ENCODE measurements at places on chromosomes 5 and 9. TPM values are rescaled to one million over a fixed set of nuclear protein-coding genes. Genes with fewer than 3 reads are reported as not detected.

The APBA1 gene
- 16.5 TPM for total RNA-seq

- no peak for DNase-seq
Measured at GRCh38 chr5:64184832-64185231, 19.2 kb downstream of the RNF180 start.

The PCDHA9 gene
- total RNA-seq, result 0.35 TPM

- no peak for DNase-seq
Measured at GRCh38 chr5:66896171-66896570, 300.0 kb downstream of the MAST4 start.

The LECT2 gene
- total RNA-seq, result not detected

GRCh38 chr5:5522336-5522735 is 99.9 kb downstream of the ICE1 start:
- DNase-seq, result no peak

The CRB2 gene
- total RNA-seq, result 0.33 TPM

- DNase-seq, result peak; percentile 21
Measured at GRCh38 chr9:13942695-13943094, 371.2 kb downstream of the NFIB start.

DNA sequence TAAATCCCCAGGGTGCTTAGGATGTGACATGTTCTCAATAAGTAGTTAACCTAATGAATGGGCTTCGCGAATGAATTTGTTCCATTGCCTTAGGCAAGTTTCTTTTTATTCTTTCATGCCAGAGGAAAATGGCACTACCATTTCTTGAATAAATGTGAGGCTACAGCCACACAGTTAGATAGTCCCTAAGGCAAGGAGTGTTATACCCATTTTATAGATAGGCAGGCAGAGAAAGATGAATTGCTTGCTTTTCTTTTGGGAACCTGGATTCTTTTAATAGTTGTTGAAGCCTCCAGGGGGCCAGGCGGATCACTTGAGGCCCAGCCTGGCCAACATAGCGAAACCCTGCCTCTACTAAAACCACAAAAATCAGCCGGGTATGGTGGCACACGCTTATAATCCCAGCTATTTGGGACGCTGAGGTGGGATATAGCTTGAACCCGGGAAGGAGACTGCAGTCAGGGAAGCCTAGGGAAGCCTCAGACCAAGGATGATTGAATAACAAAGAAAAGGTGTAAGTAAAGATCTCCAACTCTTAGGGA is 943 bp downstream of the NOP16 start:
- no peak for DNase-seq

The SH3TC2 gene
- total RNA-seq, result 0.80 TPM

DNA sequence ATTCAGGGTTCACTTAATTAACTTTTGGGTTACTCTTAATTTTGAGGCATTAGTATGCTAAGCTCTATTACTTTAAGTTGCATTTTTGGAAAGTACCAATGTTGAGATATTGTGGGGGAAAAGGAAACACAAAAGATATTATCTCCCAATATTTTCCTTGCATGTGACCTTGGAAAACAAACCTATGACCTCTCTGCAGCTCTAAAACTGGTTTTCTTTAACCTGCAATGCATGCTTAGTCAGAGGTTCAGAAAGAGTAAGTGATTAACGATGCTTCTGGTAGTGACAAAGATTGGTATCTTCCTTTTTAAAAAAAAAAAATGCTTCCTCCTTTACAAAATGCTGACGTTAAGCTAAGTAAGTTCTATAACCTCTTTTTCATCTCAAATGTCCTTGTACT is 44.9 kb upstream of the CDH18 start:
- no peak for DNase-seq

DNA sequence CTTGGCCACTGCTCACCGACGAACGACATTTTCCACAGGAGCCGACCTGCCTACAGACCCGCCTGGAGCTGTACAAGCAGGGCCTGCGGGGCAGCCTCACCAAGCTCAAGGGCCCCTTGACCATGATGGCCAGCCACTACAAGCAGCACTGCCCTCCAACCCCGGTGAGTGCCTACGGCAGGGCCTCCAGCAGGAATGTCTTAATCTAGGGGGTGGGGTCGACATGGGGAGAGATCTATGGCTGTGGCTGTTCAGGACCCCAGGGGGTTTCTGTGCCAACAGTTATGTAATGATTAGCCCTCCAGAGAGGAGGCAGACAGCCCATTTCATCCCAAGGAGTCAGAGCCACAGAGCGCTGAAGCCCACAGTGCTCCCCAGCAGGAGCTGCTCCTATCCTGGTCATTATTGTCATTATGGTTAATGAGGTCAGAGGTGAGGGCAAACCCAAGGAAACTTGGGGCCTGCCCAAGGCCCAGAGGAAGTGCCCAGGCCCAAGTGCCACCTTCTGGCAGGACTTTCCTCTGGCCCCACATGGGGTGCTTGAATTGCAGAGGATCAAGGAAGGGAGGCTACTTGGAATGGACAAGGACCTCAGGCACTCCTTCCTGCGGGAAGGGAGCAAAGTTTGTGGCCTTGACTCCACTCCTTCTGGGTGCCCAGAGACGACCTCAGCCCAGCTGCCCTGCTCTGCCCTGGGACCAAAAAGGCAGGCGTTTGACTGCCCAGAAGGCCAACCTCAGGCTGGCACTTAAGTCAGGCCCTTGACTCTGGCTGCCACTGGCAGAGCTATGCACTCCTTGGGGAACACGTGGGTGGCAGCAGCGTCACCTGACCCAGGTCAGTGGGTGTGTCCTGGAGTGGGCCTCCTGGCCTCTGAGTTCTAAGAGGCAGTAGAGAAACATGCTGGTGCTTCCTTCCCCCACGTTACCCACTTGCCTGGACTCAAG is 1.5 kb downstream of the CSF2 start:
- DNase-seq, result no peak

The CEL gene
- 2.0 TPM for total RNA-seq

The DMGDH gene
- total RNA-seq, result 5.6 TPM

The F2RL1 gene
- total RNA-seq, result 1.1 TPM

The SLC1A1 gene
- total RNA-seq, result 1.7 TPM

DNA sequence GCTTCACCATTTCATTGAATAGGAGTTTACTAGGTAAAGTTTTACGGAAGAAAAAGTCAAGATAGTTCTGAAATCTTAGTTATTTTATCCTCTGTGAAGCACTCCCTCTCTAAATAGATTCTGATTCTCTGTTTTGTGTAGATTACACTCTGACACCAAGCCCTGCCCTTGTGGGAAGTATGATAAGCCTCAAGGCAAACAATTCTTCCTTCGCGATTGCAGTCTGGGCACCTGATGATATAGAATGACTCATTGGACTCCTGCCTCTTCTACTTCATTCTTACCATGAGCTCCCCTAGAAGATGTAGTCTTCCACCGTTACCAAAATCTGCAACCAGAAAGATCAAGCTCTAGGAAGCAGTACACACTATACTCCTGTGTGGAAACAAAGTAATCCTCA is 626.9 kb upstream of the PTGER4 start:
- no peak for DNase-seq

- no peak for DNase-seq
Measured at GRCh38 chr5:83919071-83920041, 198.7 kb upstream of the HAPLN1 start.

DNA sequence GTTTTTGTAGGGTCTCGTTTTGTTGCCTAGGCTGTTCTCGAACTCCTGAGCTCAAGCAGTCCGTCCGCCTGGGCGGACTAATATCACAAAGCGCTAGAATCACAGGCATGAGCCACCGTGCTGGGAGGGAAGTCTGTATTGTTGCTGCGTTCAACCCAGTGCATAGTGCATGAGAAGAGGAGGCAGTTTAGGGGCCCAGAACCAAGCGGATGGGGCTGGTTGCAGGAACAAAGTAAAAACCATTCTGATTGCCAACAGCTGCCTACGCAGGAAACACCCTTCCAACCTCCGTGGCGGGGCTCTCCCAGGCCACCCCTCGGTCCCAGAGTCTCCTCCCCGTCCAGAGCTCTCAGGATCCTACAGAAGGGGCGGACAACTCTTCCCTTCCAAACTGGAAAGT is 87.1 kb downstream of the ANXA2R start:
- no peak for DNase-seq

- DNase-seq, result no peak
Measured at GRCh38 chr5:83871533-83872395, 151.1 kb upstream of the HAPLN1 start.

- no peak for DNase-seq
Measured at GRCh38 chr5:78360674-78360923, 182 bp downstream of the SCAMP1 start.

DNA sequence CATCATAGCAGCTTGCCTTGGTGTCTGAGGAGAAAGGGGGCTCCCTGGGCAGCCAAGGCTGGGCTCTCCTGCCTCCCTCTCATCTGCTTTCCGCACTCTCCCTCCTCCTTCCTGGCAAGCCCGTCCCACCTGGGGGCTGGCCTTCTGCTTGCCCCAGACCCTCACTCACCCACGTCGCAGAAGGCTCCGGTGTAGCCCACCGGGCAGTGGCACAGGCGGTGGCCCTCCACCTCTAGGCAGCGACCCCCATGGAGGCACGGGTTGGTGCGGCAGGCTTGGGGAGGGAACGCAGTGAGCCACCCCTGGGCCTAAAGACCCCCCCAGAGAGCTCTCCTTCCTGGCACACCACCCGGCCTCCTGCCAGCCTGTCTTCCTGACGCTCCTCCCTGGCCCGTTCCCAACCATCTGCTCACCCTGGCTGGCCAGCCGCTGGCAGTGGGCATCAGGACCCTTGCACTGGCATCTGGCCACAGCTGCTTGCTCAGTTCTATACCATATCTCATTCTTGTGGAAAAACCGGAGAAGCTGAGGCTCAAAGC is 4.2 kb upstream of the PFN3 start:
- no peak for DNase-seq

DNA sequence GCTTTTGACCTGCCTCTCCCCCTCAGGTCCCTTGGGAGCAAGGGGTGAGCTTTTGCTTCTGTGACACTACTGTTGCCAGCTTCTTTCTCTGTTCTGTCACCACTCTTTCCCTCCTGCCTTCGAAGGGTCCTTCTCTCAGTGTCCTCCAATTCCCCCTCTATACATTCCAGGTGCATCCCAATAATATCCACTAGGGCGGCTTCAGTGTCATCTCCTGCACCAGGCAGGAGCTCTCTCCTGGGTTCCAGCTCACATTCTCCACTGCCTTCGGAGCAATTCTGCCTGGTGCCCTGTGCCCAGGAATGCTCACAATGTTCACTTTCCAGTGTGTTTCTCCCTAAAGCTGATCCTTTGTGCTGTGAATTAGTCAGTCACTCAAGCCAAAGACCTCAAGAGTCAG is 83.9 kb upstream of the CXCL14 start:
- DNase-seq, result no peak

DNA sequence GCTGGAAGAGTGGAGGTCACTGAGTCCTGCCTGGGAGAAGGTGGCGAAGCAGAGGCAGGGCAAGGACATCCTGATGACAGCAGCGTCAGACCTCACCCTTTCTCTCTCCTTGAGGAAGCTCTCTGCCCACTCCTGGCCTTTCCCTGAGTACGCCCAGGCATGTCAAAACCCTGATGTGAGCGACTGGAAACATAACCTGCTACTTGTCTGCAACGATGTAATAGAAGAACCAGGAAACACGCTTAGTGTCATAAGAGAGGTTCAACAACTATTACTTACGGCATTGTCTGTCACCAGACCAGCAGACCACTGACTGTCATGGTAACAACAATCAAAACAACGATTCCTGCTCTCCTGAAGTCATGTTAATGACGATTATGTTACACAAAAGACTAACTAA is 152.4 kb downstream of the ACTL7B start:
- no peak for DNase-seq

DNA sequence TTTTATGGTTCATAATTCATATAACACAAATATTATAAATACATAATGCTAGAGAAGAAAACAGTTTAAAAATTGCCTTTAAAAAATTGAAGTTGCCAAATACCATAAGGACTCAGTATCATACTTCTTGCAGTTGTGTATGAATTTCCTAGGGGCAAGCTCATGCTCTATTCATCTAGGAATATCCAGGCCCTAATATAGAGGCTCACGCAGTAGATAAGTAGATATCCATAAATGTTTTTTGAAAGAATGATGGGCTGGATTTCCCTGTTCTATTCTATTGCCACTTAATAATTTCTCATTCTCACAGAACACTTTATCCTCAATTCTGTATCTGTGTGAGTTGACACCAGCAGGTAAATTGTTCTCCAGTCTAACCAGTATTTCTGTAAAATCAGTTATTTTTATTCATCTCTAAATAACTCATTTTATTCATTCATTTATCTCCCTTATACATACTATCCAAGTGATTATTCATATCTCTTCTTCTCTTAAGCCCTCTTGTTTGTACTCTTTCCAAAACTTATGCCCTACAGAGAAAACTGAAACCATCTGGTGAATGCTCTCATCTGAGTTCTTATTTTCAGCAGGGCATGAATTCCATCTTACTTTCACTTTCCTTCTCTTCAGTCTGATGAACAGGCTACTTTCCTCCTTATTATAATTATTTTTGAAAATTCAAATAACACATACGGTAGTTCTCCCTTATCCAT is 97.1 kb downstream of the SLC44A1 start:
- DNase-seq, result no peak

DNA sequence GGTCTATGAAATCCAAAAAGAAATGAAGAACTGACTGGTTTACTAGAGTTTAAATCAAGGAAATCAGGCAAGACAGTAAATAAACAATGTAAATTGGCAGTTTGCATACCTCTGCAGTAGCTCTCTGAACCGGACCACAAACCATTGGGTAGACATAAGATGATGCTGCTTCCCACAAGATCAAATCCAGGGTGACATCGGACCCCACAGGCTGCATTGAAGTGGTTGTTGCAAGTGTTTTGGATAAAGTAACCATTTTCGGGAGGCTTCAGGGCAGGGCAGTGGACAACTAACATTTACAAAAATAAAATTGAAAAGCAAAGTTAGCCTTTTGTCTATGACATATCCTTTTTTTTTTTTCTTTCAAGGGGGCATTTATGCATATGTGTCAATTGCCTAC is 66.7 kb downstream of the SVEP1 start:
- DNase-seq, result no peak

GRCh38 chr5:2391566-2391965 is 359.9 kb downstream of the IRX2 start:
- DNase-seq, result no peak

The DMRT2 gene
- 0.17 TPM for total RNA-seq

GRCh38 chr9:135380311-135380960 is 99.1 kb upstream of the PPP1R26 start:
- no peak for DNase-seq

The MARCHF3 gene
- 5.6 TPM for total RNA-seq

The IFNA13 gene
- total RNA-seq, result not detected

The IFNE gene
- total RNA-seq, result not detected

The GRK6 gene
- 13.6 TPM for total RNA-seq

GRCh38 chr5:129124608-129125007 is 30.1 kb downstream of the ISOC1 start:
- DNase-seq, result no peak

- no peak for DNase-seq
Measured at GRCh38 chr9:4640027-4640426, 22.1 kb upstream of the PLPP6 start.

GRCh38 chr5:136206361-136206760 is 13.4 kb upstream of the SMIM32 start:
- no peak for DNase-seq

GRCh38 chr9:27408001-27408400 is 111.1 kb upstream of the EQTN start:
- DNase-seq, result no peak

- DNase-seq, result no peak
Measured at GRCh38 chr5:133508845-133509741, 103.2 kb downstream of the FSTL4 start.
